Transverse colon (tissue), 4 donors: ENCODE measurements at places on chromosomes 6 and 20. TPM values are rescaled to one million over a fixed set of nuclear protein-coding genes. Genes with fewer than 3 reads are reported as not detected.

CALHM5 gene
- total RNA-seq = 0.27 TPM

CST4 gene
- total RNA-seq = not detected

SOX4 gene
- total RNA-seq = 14.1 TPM

POU3F2 gene
- total RNA-seq = not detected

KCNK16 gene
- not detected for total RNA-seq

DNA sequence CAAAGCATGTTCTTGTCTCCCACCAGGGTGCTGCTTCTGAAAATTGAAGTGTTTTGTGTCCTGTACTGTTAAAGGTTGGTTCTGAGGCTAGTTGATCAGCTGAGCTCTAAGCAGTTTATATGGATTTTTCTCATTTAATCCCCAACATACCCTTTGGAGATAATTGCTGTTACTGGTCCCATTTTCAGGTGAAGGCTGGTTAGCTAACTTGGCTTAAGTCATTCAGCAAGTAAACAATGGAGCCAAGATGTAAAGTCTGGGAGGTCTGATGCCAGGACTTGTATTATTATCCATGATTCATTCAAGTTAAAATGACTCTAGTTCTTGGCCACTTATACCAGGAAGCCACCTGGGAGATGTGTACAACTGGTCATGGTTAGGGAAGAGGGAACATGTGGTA, 42.5 kb upstream of the FERMT1 start:
- no peak overlapping the region for H3K4me3 ChIP-seq
- H3K27ac ChIP-seq = no peak overlapping the region
- no peaks in the 10 kb centered on the region for H3K36me3 ChIP-seq
- DNase-seq = no peak
- no peaks in the 10 kb centered on the region for H3K27me3 ChIP-seq

DNA sequence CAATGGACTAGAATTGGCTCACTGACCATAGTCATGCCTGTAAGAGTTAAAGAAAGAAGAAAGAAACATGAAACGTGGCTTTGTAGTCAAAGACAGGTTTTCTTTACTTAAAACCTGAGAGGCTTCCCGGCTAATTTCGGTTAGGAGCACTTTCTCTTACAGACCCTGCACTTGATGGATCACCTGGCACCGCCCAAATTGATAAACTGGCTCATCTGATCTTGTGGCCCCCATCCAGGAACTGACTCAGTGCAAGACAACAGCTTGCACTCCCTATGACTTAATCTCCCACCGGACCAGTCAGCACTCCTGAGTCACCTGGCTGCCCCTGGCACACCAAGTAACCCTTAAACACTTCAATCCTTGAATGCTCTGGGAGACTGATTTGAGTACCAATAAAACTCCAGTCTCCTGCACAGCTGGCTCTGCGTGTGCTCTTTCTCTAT, 12.3 kb downstream of the TMEM14B start:
- H3K4me3 ChIP-seq = no peak overlapping the region
- no peaks in the 10 kb centered on the region for H3K27me3 ChIP-seq
- no peaks in the 10 kb centered on the region for H3K4me1 ChIP-seq

- H3K4me1 ChIP-seq = no peaks in the 10 kb centered on the region
- no peaks in the 10 kb centered on the region for H3K27me3 ChIP-seq
- DNase-seq = no peak
- no peak overlapping the region for H3K27ac ChIP-seq
These were observed 123.6 kb upstream of the TNFAIP3 start for GRCh38 chr6:137743493-137743892.

DNA sequence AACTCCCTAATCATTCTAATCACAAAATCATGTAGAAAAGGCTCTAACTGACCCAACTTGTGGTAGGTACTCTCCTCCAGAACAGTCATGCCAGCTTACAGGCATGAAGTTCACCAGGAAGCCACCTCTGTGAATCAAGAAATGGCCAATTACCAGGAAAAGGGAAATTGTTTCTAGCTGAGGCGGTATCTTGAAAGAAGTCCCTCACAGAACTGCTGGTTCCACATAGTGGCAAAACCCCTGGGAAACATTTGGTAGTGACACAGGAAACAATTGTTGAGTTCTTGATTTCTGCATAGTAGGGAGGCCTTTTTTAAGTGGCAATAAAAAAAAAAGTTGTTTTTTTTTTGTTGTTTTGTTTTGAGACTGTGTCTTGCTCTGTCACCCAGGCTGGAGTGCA, 3.4 kb upstream of the ZHX3 start:
- no peak for DNase-seq
- H3K4me1 ChIP-seq = peaks cover 21% of the 10 kb centered on the region
- H3K4me3 ChIP-seq = no peak overlapping the region
- no peaks in the 10 kb centered on the region for H3K36me3 ChIP-seq
- H3K27me3 ChIP-seq = no peaks in the 10 kb centered on the region
- peak overlapping the region; percentile 78 for H3K27ac ChIP-seq

GRCh38 chr20:54025251-54025771, 45.1 kb downstream of the BCAS1 start:
- H3K27ac ChIP-seq = no peak overlapping the region
- no peak for DNase-seq
- no peaks in the 10 kb centered on the region for H3K27me3 ChIP-seq
- no peaks in the 10 kb centered on the region for H3K36me3 ChIP-seq
- no peak overlapping the region for H3K4me3 ChIP-seq
